ENCODE measurements at places on chromosomes 5 and 9.
A peak's percentile ranks its signal among the peaks of the same experiment; 100 is the strongest.

DNA sequence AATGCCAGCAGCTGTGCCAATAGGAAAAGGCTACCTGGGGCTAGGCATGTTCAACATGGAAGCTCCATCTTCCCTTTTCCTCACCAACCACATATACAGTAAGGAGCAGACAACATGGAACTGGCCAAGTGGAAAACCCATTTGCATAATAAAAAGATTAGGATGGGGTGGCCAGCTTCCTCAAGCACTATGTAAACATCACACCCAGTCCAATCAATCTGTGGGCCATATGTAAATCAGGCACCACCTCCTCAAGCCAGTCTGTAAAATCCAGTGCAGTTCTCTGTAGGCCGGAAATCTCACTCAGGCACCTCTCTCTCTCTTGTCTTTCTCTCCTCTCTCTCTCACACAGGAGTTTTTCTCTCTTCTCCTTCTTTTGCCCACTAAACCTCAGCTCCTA, 360.2 kb upstream of the GRIA1 start:
- no peak for DNase-seq

DNA sequence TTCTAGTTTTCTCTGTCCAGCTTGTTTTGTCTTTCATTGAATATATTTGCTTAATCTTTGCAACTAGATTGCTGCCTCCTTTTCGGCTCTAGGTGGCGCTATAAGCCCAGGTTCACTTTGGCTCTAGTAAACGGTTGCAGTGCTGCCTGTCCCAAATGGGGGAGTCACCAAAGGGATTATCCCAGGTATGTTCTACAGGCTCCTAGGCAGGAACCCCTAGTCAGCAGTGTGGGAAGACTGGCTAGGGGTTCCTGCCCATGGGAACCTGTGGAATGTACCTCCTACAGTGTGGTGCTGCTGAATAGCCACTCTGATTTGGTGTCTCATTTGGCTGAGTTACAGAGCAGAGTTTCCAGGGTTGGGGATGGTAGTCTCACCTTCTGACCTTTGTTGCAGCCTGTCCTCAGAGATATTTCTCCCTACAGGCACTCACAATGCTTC, 85.2 kb downstream of the ARSB start:
- peak; percentile 22 for DNase-seq

GRCh38 chr9:92686954-92687353, 17.0 kb upstream of the IPPK start:
- DNase-seq = no peak

DNA sequence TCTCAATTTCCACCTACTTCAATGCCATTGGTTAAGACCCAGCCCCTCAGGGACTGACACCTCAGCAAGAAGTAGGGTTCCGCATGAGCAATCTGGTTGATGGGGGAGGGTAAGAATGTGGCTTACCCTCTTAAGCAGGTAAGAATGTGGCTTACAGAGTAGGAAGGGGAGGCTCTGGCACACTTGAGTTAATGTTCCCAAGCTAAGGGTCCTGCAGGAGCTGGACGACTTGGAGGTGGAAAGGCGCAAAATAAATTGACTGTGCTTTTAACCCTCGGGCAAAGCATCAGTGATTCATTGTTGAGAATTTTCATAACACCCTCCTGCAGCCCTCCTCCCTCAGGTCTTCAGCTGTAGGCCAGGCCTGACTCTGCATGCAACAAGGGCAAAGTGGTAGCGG, 24.9 kb upstream of the ADRA1B start:
- no peak for DNase-seq

GRCh38 chr9:80046481-80046880, 474.7 kb downstream of the TLE4 start:
- DNase-seq = no peak

DNA sequence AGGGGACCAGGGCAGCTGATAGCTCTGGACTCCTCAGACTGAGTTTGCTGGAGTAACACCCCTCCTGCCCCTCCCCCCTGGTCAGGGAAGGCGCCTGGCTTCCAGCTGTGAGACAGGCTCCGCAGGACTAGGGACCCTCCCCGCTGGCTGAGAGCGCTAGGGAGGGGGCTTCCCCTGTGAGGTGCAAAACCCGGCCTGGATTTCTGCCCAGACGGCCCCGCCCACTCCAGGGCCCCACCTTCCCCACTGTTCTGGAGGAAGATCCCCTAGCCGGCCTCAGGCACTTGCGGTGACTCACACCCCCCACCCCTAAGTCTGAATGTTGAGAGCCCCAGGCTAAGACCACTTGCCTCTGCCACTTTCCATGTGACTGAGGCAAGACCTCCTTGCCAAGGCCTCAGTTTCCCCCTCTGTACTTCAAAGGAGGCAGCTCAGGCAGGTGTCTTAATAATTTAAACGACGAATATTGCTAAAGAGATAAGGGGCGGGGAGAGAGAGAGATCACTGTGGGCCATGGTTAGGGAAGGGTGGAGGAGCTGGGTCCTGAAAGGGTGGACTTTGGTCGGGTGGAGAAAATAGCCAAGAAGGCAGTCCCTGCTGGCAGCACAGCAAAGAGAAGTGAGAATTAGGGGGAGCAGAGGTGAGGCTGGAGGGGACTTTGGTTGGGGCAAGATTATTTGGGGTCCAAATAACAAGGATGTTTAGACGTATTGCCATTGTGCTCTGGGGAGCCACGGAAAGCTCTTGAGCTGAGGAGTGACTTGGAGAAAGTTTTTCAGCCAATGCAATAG, 1.0 kb upstream of the DAB2IP start:
- no peak for DNase-seq

DNA sequence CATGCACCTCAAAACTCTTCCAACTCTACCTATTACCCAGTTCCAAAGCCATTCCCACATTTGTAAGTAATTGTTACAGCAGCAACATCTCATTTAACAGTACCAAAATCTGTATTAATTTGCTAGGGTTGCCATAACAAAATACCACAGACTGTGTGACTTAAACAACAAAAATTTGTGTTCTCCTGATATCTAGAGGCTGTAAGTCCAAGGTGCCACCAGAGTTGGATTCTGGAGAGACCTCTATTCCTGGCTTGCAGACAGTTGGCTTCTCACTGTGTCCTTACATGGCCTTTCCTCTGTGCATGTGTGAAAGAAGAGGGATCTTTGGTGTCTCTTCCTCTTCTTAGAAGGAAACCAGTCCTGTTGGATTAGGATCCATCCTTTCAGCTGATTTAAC, 203.8 kb upstream of the PIK3R1 start:
- no peak for DNase-seq

- DNase-seq = no peak
Observed at GRCh38 chr5:91189480-91190313, 193.4 kb downstream of the ARRDC3 start.

- DNase-seq = no peak
Observed at GRCh38 chr5:103259705-103260355, 1.3 kb downstream of the MACIR start.

GRCh38 chr5:143676802-143677201, 135.2 kb upstream of the HMHB1 start:
- no peak for DNase-seq

DNA sequence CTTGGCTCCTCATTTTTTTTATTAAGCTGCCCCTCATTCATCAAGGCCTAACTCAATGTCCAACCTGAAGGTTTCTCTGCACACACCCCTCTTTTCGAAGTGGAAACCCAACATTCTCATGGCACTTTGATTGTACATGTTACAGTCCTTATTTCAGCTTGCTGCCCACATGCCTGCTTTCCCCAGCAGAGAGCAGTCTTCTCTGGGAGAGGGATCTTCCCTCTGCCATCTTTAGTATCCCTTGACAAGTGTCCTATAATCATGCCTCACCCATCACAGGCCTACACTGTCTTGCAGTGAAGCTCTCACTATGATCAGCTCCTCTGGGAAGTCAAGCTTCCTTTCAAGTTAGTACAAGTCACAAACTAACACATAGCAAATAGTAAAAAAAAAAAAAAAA, 175.1 kb downstream of the ACER2 start:
- no peak for DNase-seq

Measured in D721Med (cell line).